ENCODE measurements at places on chromosomes 4 and X.

DNA sequence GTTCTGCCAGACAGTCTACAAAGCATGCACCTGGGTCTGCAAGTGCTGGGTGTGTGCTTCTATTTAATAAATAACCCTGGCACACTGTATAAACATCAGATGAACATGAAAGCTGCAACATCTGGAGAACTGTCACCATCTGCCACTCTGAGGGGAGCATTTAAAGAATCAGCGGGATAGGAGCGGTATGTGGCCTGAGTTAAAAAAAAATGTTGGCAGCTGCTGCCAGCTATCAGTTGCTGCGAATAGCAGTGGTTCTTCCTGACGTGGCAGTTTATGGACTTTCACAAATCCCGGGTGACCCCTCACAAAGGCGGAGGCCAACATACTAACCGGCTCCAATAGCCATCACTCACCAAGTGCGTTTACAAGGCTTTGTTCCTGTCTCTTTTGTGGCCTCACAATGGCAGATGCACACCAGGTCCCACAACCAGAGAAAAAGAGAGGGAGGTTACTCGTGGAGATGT is 95.1 kb downstream of the RASL11B start:
- no peak for DNase-seq

DNA sequence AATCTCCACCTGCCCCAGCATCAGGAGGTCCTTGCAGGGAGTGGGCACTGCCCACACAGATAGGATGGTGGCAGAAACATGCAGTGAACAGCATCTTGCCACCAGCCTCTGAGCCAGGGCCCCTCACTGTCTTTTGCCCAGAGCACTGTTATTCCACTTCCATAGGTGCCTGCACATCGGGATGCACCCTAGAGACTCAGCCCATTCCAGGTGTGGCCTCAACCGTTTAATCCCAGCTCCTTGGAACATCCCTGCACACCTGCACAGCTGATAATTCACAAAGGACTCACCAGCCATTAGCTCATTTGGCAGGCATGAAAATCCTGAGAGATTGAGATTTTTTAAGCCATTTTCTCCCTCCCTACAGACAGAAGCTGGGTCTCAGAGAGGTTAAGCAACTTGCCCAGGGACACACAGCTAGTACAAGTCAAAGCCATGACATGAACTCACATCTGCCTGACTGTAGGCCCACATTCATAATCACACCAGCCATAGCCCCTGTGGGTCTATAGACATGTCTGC is 116.3 kb downstream of the EFNB1 start:
- DNase-seq, result no peak

DNA sequence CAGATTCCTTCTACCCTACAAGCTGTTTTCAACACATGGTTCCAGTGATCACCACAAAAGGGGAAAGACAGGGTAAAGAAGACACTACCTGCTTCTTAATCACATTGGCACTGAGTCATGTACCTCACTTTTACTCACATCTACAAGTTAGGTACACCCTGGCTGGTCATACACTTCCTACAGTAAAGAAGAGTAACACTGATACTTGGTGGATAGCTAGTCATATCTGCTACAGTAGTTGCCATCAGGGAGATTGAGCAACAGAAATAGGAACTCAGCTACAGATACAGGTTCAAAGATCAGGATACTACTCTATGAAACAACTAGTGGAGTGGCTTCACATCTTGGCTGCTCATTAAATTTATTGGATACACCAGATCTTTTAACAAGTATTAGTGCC is 105.4 kb upstream of the DIAPH2 start:
- DNase-seq, result no peak

- no peak for DNase-seq
These were observed 11.8 kb downstream of the AMBN start for GRCh38 chr4:70603856-70604255.

DNA sequence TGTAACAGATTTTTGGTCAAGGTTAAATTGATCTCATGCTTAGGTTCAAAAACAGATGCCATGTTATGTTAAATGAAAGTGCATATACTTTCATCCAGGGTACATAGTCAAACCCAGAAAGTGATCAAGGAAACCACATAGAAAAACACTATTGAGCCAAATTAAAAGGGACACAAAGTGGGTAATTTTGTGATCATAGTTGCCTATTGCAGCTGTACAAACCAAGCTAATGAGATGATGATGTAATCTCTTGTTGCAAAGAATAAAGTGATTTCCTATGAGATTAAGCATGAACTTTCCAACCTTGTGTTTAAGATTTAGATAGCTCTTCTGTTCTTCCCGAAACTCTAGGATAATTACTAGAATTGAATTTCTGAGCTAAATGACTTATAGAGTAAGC is 20.2 kb upstream of the LIMCH1 start:
- DNase-seq, result no peak

- DNase-seq, result no peak
These were observed 63.6 kb downstream of the ASB9 start for GRCh38 chrX:15206306-15206705.

GRCh38 chrX:26783512-26784225 is 567.7 kb downstream of the MAGEB5 start:
- DNase-seq, result no peak

DNA sequence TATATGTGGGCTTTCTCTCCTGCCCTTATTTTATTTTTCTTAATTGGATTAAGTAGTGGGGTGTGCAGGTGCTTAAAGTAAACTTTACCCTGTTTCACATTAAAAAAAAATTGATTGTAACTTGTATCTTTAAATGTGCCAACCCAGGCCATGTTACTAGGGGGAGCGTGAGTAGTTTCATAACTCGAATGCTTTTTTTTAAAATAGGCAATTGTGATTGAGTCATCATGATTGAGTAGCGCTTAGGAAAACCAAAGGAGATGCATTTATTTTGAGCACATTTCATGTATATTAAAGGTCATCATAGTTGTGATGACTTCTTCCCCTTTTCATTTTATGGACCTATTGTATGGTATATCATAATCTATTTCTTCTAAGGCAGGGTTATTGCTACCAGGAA is 32.2 kb downstream of the GPAT3 start:
- DNase-seq, result no peak

GRCh38 chr4:128347930-128348660 is 60.5 kb upstream of the PGRMC2 start:
- DNase-seq, result no peak

DNA sequence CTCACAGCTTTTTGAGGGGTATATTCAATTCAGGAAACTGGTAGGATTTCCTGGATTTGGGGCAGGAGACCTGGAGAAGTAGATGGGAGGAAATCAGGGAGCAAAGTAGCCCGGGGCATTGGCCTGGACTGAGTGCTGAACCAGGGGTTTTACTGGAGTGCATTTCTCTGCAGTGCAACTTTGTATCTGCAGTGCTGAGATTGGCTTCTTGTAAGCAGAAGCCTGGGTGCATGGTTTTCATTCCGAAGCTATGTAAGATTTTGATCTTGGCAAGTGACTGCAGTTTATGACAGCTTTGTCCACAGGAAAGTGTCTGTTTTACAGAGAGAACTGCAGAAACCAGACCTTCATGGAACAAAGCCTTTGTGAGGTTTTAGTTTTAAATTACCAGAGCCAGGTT is 158.3 kb downstream of the SPCS3 start:
- DNase-seq, result no peak

GRCh38 chr4:6221851-6222760 is 21.8 kb upstream of the JAKMIP1 start:
- DNase-seq, result no peak

GRCh38 chr4:185283723-185284122 is 74.3 kb downstream of the SNX25 start:
- no peak for DNase-seq

DNA sequence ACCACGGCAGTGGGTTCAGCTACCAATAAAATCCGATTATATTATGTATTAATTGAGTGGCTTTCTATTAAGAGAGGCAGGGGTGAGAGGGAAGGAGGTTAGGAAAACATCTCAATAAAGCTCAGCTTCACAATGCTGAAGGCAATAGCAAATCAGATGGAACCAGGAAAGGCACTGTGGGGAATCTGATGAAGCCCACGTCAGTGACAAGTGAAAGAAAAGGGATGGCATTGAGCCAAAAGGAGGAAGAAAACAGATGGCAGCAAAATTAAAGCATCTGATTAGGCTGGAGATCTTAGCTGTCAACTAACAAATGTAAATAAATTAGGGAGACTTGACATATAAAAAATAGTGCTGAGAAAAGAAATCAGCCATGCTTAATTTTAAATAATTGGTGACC is 180.9 kb downstream of the RASL11B start:
- no peak for DNase-seq

DNA sequence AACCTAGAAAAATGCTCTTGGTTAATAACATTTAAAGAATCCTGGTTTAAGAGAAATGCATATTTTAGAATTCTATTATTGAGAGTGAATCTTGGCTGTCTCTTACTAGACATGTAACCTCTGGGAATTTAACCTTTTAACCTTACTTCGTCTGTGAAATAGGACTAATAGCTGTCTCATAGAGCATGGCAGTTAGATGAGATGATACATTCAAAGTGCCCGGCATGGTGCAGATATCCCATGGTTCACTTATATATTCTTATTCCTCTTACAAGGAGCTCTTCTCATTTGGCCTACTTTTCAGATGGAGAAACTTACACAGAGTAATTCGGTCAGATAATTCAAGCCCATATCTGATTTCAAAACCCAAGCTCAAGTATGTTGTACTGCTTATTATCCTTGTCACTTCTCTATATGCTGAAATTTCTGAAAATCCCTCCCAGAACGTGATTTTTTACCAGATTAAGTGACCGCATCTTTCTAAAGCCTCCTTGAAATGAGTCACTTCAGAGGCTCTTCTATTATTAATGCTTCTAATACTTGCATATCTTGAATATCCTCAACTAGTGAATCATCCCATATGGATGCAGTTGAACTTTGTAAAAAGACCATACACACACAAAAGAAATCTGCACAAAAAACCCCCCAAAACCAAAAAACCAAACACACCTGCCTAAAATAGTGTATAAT is 4.9 kb downstream of the CDKN2AIP start:
- no peak for DNase-seq

GRCh38 chr4:97349468-97350186 is 793.6 kb downstream of the STPG2 start:
- no peak for DNase-seq

DNA sequence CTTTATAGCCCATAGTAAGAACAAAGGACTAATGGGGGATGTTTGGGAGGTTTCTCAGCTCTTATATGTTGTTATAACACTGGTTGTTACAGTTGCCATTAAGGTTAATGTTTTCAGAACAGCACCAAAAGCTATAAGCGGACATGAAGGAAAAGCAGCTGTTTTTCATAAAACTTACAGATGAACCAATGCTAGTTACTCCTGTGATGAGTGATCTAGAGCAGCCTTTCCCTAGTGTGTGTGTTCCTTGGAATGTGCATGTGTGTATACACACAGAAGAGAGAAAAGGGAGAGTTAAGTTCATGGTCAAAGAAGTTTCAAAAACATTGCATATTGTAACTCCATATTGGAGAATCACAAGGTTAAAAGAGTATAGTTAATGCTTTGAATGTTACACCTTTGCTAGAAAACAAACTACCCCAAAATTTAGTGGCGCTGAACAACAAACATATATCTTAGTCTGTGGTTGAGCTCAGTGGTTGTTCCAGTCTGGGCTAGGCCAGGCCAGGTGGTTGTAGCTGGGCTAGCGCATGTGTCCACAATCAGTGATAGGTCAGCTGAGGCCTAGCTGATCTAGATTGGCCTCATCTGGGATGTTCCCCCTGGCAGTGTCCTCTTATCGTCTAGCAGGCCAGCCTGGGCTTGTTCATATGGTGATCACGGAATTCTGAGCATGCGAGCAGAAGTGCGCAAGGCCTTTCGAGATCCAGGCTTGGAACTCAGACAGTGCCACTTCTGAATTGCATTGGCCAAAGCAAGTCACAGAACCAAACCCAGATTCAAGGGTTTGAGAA is 151.0 kb downstream of the NHS start:
- no peak for DNase-seq

GRCh38 chr4:165464813-165465381 is 86.1 kb downstream of the CPE start:
- DNase-seq, result no peak

DNA sequence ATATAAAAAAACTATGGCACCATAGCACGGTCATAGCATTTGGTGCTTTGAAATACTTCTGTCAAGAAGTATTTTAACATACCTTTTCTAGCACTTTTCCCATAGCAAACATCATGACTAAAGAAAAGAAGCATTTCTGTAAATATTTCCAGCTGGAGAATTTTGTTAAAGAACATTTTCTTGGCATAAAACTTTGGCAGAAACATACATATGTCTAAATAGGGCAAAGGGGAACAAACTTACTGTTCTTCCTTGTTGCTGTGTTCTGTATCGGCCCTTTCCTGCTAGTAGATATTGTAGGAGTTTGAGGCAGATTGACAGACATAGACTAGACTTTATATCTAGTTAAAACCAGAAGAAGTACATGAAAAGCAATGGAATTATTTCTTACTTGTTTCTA is 2368.5 kb downstream of the PCDH7 start:
- no peak for DNase-seq

DNA sequence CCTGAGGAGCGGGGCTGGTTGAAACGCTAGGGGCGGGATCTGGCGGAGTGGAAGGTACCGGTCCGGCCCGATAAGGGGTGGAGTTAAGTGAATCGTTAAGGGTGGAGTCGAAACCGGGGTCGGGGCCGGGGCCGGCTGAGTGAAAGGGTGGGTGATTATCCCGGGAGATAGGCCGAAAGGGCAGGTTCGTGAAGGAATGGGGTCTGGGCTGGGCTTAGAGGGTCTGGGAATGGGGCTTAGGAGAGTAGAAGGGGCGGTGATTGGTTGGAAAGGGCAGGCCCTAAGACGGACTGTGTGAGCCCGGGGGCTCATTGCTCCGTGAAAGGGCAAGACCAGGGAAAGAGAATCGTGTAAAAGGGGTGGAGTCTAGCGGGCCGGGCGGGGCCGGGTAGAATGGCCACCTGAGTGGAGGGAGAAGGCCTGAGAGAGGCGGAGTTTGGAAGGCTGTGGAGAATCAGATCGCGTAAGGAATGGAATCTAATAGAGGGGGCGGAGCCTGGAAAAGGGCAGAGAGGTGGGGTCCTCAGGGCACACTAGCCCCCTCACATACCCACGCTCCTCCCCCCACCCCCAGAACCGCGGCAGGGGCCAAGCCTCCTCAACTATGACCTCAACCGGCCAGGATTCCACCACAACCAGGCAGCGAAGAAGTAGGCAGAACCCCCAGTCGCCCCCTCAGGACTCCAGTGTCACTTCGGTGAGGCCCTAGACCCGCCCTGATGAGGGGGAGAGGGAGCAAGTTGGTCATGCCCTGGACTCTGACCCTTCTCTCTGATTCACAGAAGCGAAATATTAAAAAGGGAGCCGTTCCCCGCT is 430 bp downstream of the HDAC6 start:
- peak; percentile 28 for DNase-seq

DNA sequence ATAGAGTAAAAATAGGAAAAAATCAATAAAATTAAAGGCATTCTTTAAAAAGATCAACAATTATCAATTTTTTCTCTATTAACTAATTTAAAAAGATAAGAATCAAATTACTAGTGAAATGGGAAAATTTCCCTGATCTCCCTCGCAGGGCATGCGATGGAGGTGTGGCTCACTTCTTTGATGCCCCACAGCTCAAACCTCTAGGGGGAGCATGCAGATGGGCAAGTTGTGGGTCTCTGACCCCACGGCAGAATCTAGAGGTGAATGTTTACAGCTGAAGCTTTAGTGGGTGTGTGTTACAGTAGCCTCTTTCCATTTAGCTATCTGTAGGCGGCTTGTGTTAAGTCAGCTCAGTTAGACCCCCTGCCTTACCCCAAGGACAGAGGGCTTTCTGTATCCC is 1348.8 kb downstream of the PCDH18 start:
- DNase-seq, result no peak
